ENCODE measurements at places on chromosomes 3 and 15.

GRCh38 chr15:41304149-41304770, 28.1 kb downstream of the OIP5 start:
- no peak for DNase-seq

GRCh38 chr15:97654481-97655076, 305.9 kb upstream of the ARRDC4 start:
- no peak for DNase-seq

- no peak for DNase-seq
These were observed 222.7 kb downstream of the MTHFS start for GRCh38 chr15:79674124-79674465.

GRCh38 chr15:43998607-43999006, 171.8 kb downstream of the WDR76 start:
- no peak for DNase-seq
